ENCODE measurements at places on chromosomes 1 and 21.

GRCh38 chr1:10173582-10173981 lies 36.8 kb upstream of the KIF1B start:
- DNase-seq, result no peak

GRCh38 chr1:115450501-115451040 lies 112.5 kb upstream of the NGF start:
- DNase-seq, result no peak

DNA sequence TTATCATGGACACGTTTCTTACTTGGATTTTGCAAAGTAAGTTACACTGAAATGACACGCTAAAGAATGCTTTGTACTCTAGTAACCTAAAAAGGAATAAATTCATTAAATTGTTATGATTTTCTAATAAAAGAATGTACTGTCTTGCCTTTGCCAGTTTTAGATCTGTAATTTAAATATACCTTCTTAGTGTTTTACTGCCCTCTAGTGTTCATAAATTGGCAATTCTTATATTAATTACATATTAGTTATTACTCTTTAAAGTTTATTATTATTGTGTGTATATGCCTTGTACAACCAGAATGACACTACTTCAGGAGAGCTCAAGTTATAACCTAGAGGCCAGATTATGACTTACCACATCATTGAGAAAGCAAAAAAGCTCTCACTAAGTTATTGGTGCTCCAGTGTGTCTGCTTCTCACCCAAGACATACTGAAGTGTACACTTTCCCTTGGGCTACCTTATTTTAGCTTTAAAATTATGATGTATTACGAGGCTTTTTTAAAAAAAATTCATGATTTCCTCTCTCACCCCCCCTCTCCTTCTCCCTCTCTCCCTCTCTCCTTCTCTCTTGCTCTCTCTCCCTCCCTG lies 169.9 kb downstream of the HS2ST1 start:
- DNase-seq, result no peak

- no peak for DNase-seq
Measured at GRCh38 chr1:203463469-203464062, 12.0 kb upstream of the PRELP start.

GRCh38 chr1:7333094-7333493 lies 438.0 kb upstream of the VAMP3 start:
- DNase-seq, result no peak

DNA sequence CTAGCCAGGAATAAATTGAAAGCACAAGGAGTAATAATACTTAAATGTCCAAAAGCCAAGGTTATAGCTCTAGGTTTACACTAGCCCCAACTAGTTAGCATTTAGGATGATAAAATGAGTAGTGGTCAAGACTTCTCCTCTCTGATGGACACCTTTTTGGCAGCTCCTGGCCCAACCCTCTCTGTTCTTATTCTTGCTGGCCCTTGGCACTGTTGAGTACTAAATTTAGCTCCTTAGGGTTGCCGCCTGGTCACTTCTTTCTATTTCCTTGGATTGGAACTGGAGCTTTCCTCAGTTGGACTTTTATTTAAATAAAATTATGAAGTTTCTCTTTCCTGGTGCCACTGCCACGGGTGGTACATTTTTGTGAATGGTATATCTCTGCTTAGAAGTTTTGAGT lies 28.3 kb downstream of the ARID1A start:
- no peak for DNase-seq

- no peak for DNase-seq
Measured at GRCh38 chr21:45505416-45506021, 36.7 kb downstream of the SLC19A1 start.

GRCh38 chr1:65480684-65481405 lies 60.4 kb downstream of the LEPR start:
- no peak for DNase-seq

DNA sequence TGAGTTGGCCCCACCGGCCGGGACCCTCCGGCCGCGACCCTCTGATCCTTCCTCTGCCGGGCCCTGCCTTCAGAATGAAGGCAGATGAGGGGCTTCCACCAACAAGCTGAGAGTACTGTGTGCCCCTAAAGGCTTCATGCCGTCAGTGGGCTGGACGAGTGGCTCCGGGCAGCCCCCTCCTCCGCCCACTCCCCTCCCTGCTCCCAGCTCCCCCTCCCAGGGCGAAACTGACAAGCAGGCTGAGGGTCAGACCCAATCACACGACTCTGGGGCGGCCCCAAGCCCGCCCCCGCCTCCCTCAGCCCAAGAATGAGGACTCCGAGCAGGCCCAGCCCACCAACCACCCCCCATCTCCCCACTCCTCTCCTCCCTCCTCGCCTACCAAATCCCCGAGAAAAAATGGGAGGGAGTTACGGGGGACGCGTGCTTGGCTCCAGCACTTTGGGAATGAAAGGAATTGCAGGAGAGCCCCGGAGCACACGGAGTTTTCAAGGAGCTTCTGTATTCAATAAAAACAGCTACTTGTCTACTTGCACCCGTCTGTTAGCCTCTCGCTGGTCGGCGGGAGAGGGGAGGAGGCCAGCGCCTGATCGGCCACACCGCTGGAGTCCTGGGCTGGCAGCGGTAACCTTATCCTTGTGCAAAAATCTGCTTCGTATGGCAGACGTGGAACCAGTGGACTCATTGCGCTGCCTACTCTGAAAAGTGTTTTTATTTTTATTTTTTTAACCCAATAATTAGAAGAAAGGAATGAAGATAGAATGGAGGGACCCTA lies at the start of gene COL11A1:
Gene COL11A1, minus strand, starts transcription at position 147 of the 775 bp plus-strand sequence. CDS start 344 bp downstream, outside the sequence.
- no peak for DNase-seq

DNA sequence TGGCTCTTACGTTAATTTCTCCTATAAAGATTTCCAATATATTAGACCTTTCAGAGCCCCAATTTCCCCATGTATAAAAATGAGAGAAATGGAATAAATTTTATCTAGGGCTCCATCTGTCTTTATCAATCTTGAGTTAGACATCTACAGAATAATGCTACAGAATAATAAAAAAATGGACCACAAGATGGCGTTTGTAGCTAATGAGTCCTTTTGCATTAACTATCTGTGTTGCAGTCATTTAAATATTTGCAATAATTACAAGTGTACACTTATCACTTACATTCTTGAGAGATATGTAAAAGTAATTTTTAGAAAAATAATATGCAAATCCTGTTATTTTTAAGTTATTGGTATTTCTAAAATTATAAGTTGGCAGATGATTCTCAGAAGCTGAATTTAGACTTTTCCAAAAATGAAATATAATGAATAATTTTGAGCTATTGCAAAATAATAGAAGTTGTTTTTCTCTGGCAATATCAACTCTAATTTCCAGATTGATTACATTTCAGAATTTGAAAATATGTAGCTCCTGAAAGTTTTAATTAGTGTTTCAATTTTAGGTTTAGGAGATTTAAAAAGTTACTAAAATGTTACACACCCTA lies 87.7 kb downstream of the SNX7 start:
- DNase-seq, result no peak

- DNase-seq, result no peak
Measured at GRCh38 chr1:230224101-230224960, 157.3 kb downstream of the GALNT2 start.

- DNase-seq, result no peak
Measured at GRCh38 chr1:230558324-230558723, 84.0 kb upstream of the COG2 start.

DNA sequence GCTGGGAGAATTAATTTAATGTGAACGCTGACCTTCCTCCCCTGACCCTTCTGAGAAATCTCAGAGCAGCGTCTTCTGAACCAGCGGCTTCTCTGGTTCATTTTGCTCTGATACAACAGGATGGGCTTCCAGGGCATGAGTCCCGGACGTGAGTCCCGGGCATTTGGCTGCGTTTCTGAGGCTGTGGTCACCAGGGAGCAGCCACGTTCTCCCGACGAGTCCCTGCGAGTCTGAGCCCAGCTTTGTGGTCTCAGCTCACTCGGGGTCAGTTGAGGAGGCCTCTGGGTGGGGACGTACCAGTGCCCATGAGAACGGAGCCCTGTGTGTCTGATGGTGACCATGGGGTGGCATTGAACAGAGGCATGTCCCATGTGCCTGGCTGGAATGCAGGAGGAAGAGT lies 17.7 kb upstream of the OBSCN start:
- DNase-seq, result no peak

GRCh38 chr1:201893431-201893830 lies 4.7 kb downstream of the SHISA4 start:
- no peak for DNase-seq

DNA sequence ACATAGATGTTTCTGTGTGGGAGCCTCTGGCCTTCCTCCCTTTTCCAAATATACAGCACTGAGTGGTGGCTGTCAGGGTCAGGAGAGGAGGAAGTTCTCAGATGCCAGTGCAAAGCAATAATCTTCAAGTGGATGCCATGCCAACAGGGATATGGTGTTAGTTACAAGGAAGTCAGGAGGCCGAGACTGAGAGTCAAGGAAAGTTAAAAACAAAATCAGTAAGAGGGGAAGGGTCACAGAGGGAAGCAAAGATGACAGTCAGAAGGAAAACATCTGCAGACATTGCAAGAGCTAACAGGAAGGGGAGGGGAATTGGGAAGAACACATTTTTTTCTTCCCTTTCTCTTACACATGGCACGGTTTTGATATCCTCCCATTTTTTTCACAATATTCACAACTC lies 691.4 kb downstream of the ADGRL2 start:
- no peak for DNase-seq

- DNase-seq, result no peak
Measured at GRCh38 chr1:229019663-229020271, 251.1 kb upstream of the RAB4A start.

GRCh38 chr1:47405697-47406096 lies 10.4 kb upstream of the FOXE3 start:
- DNase-seq, result no peak

- no peak for DNase-seq
Measured at GRCh38 chr1:44256762-44257554, 43.7 kb downstream of the DMAP1 start.

DNA sequence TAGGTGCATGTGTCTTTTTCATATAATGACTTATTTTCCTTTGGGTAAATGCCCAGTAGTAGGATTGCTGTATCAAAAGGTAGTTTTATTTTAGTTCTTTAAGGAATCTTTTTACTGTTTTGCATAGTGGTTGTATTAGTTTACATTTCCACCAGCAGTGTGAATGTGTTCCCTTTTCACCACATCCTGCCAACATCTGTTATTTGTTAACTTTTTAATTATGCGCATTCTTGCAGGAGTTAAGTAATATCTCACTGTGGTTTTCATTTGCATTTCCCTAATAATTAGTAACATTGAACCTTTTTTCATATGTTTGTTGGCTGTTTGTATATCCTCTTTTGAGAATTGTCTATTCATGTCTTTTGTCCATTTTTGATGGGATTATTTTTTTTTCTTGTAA lies 1761.9 kb downstream of the PLA2G4A start:
- DNase-seq, result no peak

DNA sequence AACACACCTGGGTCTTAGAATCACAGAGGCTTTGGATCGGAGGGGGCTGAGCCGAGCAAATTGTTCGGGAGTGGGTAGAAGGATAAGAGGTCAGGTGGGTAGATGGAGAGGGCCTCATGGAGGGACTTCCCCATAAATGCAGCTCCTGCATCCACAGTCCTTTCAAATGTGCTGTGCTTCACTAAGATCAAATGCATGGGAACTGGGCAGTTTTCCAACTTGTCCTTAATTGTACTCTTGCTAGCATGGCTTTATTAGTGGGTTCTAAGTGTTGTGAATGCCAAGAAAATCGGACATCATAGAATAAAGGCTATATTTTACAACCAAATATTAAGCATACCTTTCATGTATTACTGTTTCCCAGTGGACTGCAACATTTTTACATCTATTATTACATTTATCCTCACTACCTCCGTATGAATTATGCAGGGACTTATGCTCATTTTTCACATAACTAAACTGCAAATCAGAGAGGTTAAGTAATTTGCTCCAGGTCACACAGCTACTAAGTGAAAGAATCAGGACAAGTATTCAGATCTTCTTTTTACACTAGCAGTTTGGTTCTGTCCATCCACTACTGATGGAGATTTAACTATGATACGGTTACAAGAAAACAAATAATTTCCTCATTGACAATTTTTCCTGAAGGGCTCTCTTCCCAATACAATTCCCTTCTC lies 174.5 kb upstream of the RUNX1 start:
- no peak for DNase-seq

- DNase-seq, result no peak
Measured at GRCh38 chr21:44742418-44743153, 31.2 kb upstream of the TSPEAR start.

- no peak for DNase-seq
Measured at GRCh38 chr1:200040481-200041138, 13.1 kb downstream of the NR5A2 start.

- no peak for DNase-seq
Measured at GRCh38 chr1:59596956-59597355, 217.8 kb upstream of the HOOK1 start.

GRCh38 chr1:209743145-209743482 lies 12.7 kb upstream of the TRAF3IP3 start:
- no peak for DNase-seq

- no peak for DNase-seq
Measured at GRCh38 chr1:228472655-228473054, 14.5 kb upstream of the RNF187 start.

DNA sequence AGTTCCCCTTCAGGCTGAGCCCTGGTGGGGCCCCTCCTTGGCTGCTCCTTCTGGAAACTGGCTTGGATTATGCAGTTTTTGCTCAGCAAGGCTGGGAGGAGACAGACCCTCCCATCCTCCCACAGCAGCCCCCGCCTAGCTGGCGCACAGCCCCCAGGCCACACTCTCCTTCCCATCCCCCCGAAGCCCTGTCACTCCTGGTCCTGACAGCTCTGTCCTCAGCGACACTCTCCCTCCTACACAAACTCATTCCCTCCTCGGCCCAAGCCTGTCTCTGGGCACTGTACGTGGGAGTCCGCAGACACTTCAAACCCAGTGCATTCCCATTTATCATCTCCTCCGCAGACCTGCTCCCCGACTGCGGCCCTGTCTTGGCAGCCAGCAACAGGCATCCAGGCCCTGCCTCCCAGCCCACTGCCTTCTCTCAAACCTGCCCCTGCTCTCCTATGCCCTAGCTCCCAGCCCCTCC lies 25.0 kb upstream of the EPHB2 start:
- no peak for DNase-seq

- DNase-seq, result no peak
Measured at GRCh38 chr1:73800376-73800775, 397.6 kb downstream of the LRRIQ3 start.

DNA sequence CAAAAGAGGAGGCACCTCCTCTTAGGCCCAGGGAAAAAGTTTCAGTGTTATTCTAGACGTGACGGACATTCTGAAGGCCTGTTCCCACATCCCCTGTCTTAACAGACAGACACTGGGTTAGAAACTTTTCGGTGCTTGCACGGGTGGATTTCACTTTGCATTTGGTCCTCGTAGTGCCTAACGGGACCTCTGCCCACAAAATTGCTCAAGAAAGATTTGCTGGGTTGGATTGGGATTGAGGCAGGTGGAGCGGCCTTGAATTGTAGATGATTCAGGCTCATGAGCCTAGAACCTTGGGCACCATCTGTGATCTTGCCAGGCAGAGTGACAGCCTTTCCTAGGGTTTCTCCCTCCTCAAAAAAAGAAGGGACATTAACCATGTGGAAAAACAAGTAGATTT lies 2.8 kb downstream of the PLA2G5 start:
- DNase-seq, result no peak

DNA sequence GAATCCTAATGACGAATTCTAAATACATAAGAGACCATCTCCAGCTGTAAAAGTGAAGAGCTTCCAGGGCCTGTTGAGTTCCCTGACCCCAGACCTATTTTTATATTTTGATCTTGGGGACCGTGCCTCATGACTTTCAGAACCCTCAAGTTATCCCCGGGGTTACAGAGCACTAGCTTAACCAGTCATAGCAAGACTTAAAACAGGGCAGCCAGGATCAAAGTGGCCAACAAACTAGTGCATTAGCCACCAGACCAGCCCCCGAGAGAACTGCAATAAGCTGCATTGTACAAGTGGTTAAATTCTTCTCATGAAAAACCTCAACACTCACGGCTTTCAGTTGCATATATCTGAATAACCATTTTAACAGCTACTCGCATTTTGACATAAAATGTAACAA lies 183.0 kb downstream of the BARHL2 start:
- no peak for DNase-seq
